Upper lobe of left lung (tissue), 6 donors: ENCODE measurements at places on chromosomes 3 and 15. TPM values are rescaled to one million over a fixed set of nuclear protein-coding genes. Genes with fewer than 3 reads are reported as not detected.

- H3K27me3 ChIP-seq = no peaks in the 10 kb centered on the region
- H3K4me3 ChIP-seq = no peak overlapping the region
- H3K36me3 ChIP-seq = no peaks in the 10 kb centered on the region
- no peak overlapping the region for H3K27ac ChIP-seq
These were observed 224.2 kb downstream of the CNTN3 start for GRCh38 chr3:74390121-74390877.

DNA sequence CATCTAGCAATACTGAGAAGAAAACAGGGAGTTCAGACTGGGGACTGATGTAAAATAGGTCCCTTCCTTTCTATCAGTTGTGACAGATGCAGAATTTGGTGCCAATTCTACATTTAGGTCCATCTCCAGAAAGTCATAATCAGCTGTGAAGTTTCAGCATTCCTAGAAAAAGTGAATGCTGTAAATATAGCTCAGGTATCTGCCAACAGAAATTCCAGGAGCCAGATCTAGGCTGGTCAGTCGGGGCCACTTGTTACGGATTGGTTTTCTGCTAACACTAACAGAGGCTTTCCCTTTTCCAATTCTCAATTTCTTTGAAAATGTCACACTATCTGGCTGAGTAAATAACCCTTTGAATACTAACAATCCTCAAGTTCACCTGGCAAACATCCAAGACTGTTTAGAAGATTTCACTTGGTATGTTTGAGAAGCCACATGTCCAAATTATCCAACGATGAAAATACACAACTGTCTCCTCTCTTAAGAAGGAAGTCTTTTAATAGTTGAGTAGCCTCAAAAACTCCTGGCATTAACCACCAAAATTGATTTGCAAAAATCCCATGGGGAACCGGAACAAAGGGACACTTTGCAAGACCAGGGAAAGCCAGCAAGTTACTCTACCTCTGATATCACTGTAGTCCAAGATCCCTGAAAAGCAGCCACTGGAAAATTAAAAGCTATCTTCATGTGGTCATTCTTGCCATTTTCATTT, 222.3 kb downstream of the ZMAT3 start:
- H3K27ac ChIP-seq = no peak overlapping the region
- no peaks in the 10 kb centered on the region for H3K27me3 ChIP-seq
- DNase-seq = no peak
- H3K36me3 ChIP-seq = no peaks in the 10 kb centered on the region
- H3K4me3 ChIP-seq = no peak overlapping the region

DNA sequence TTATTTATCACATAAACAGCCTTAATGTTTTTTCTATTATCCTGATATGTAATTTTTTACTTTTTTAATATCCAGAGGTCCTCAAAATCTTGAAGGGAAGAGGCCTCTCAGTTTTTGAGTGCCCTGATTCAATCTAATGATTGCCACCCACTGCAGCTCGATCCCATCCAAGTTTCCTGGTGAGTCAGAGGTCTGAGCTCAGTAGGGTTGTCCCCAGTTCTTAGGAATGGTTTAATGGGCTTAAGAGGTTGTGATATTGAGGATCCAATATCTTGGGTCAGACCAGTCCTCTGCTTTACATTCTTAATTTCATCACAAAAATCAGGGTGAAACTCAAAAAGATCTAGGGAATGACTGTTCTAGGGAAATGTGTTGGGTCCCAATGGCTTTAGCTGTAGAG, 238.5 kb downstream of the NSUN3 start:
- H3K27me3 ChIP-seq = no peaks in the 10 kb centered on the region
- H3K36me3 ChIP-seq = no peaks in the 10 kb centered on the region
- no peak for DNase-seq
- H3K4me1 ChIP-seq = no peaks in the 10 kb centered on the region
- no peak overlapping the region for H3K27ac ChIP-seq

GRCh38 chr15:65156692-65157091, 23.1 kb upstream of the PDCD7 start:
- no peaks in the 10 kb centered on the region for H3K27me3 ChIP-seq
- DNase-seq = no peak
- no peak overlapping the region for H3K27ac ChIP-seq
- H3K4me1 ChIP-seq = no peaks in the 10 kb centered on the region
- H3K36me3 ChIP-seq = peaks cover 75% of the 10 kb centered on the region
- H3K4me3 ChIP-seq = no peak overlapping the region

DNA sequence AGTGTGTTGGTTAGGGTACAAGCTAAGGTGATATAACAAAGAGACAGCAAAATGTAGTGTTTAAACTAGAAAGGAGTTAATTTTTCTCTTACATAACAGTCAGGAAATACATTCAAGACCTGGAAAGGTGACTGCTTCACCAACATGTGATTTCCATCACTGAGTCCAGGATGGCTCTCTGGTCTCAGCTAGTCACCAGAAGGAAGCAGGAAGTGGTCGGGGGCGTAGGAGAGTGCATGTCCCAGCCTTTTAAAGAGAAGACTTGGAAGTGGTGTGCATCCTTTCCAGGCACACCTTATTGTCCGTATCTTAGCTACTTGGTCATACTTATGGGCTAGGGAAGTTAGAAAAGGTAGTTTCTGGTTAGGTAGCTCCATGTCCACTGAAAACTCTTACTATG, 11.1 kb upstream of the UBE2Q2 start:
- no peaks in the 10 kb centered on the region for H3K27me3 ChIP-seq
- H3K36me3 ChIP-seq = no peaks in the 10 kb centered on the region
- no peak overlapping the region for H3K27ac ChIP-seq
- H3K4me3 ChIP-seq = no peak overlapping the region
- H3K4me1 ChIP-seq = no peaks in the 10 kb centered on the region

DNA sequence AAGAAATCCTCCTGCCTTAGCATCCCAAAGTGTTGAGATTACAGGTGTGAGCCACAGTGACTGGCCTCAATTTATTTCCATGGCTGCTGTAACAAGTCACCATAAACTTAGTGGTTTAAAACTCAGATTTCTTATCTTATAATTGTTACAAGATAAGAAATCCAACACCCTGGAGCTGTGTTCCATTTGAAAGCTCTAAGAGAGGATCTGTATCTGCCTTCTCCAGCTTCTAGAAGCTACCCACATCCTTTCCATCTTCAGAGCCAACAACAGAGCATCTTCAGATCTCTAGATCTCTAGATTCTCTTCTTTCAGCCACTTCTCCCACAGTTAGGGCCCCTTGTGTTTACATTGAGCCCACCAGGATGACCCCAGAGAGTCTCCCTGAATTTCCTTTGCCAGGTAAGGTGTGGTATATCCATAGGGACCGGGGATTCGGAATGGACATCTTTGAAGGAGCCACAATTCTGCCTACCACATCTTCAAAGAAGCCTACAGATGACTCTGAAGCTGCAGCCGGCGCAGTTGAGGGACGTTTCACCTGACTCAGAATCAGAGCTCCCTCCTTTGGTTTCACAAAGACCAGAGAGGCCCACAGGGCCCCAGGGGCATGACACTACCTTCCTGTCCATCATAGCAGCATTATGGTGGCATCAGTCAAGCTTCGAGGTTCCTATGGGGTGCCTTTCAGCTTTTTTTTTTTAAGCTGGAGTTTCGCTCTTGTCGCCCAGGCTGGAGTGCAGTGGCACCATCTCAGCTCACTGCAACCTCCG, 87.0 kb upstream of the IGF1R start:
- no peaks in the 10 kb centered on the region for H3K4me1 ChIP-seq
- no peak overlapping the region for H3K4me3 ChIP-seq
- H3K36me3 ChIP-seq = no peaks in the 10 kb centered on the region
- H3K27ac ChIP-seq = no peak overlapping the region

DNA sequence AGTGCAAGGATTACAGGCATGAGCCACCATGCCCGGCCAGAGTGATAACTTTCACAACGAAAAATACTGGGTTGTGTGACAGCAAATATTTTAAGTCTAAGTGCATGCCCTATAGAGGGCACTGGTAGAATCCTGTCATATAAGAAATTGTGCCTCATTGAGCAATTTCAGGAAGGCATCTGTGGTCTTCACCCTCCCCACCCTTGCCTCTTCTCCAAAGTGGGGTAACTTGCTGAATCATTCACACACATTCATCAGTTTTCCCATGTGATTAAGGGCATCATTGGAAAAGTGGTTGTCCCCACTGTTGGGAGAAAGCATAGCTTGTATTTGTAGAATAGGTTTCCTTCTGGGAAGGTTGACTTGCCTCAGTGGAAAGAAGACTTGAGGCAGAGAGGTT, 9.2 kb downstream of the MITF start:
- peaks cover 23% of the 10 kb centered on the region for H3K4me1 ChIP-seq
- DNase-seq = no peak
- H3K36me3 ChIP-seq = no peaks in the 10 kb centered on the region
- H3K27me3 ChIP-seq = no peaks in the 10 kb centered on the region
- peak overlapping the region; percentile 5 for H3K27ac ChIP-seq

The ERICH6 gene
- 2.1 TPM for total RNA-seq

- H3K4me1 ChIP-seq = no peaks in the 10 kb centered on the region
- no peaks in the 10 kb centered on the region for H3K27me3 ChIP-seq
- no peaks in the 10 kb centered on the region for H3K36me3 ChIP-seq
- H3K27ac ChIP-seq = no peak overlapping the region
- no peak overlapping the region for H3K4me3 ChIP-seq
- no peak for DNase-seq
These were observed 83.9 kb upstream of the ARL6 start for GRCh38 chr3:97680696-97681095.

The NOX5 gene
- 0.77 TPM for total RNA-seq

The GABRR3 gene
- total RNA-seq = not detected

The PRR23E gene
- total RNA-seq = not detected

DNA sequence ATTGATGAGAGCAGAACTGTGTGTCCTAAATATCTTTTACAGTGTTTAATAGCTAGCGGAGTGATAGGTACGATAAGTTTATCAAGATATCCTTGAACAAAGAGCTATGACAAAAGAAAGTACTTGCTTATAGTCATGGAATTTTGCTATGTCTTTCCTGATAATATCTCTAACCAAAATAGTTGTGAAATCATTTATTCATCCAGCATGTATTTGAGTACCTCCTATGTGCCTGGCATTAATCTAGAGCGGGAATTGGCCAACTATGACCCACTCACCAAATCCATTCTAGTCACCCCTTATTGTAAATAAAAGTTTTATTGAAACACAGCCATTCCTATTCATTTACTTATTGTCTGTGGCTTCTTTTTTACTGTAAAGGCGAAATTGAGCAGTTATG, 46.6 kb downstream of the ZFAND6 start:
- H3K27ac ChIP-seq = no peak overlapping the region
- peaks cover 19% of the 10 kb centered on the region for H3K4me1 ChIP-seq
- DNase-seq = no peak
- no peaks in the 10 kb centered on the region for H3K27me3 ChIP-seq

- no peaks in the 10 kb centered on the region for H3K27me3 ChIP-seq
- no peak for DNase-seq
- H3K4me3 ChIP-seq = no peak overlapping the region
- no peaks in the 10 kb centered on the region for H3K36me3 ChIP-seq
- no peaks in the 10 kb centered on the region for H3K4me1 ChIP-seq
These were observed 69.3 kb upstream of the RGMA start for GRCh38 chr15:93158097-93158900.

- no peak overlapping the region for H3K4me3 ChIP-seq
- no peak overlapping the region for H3K27ac ChIP-seq
- H3K27me3 ChIP-seq = no peaks in the 10 kb centered on the region
- no peaks in the 10 kb centered on the region for H3K36me3 ChIP-seq
These were observed 38.1 kb upstream of the XIRP1 start for GRCh38 chr3:39230453-39230852.

DNA sequence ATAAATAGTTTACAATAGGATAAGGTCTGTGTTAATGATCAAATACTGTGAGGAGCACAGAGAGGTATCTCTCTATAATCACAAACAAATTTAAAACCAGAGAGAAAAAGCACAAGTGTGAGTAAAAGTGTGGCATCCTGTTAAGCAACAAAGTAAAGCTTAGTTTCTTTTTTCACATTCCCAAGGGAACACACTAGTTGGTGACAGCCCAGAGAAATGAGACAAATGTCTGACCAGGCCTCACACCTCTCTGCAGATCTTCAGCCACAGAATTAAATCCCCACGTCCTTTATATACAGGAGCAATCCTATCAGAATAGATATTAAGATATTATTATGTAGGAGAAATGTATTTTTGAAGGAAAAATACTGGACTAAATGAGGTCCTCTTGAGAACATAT, 2.7 kb downstream of the FBN1 start:
- H3K4me3 ChIP-seq = peak overlapping the region; percentile 58
- peaks cover 16% of the 10 kb centered on the region for H3K4me1 ChIP-seq
- no peak overlapping the region for H3K27ac ChIP-seq
- DNase-seq = no peak
- H3K36me3 ChIP-seq = no peaks in the 10 kb centered on the region
- H3K27me3 ChIP-seq = peaks cover 15% of the 10 kb centered on the region

- H3K27ac ChIP-seq = no peak overlapping the region
- no peaks in the 10 kb centered on the region for H3K36me3 ChIP-seq
- H3K4me1 ChIP-seq = peaks cover 17% of the 10 kb centered on the region
- H3K27me3 ChIP-seq = no peaks in the 10 kb centered on the region
These were observed 772 bp downstream of the FAM81A start for GRCh38 chr15:59438625-59439290.

- H3K27me3 ChIP-seq = no peaks in the 10 kb centered on the region
- no peak overlapping the region for H3K4me3 ChIP-seq
- no peak for DNase-seq
- no peaks in the 10 kb centered on the region for H3K4me1 ChIP-seq
- H3K27ac ChIP-seq = no peak overlapping the region
- H3K36me3 ChIP-seq = no peaks in the 10 kb centered on the region
These were observed 139.7 kb downstream of the CD47 start for GRCh38 chr3:107951126-107951525.

The UBXN7 gene
- total RNA-seq = 29.2 TPM

- H3K36me3 ChIP-seq = peaks cover 4% of the 10 kb centered on the region
- H3K27me3 ChIP-seq = no peaks in the 10 kb centered on the region
- DNase-seq = no peak
- H3K27ac ChIP-seq = no peak overlapping the region
These were observed 72.8 kb downstream of the GALK2 start for GRCh38 chr15:49242820-49243219.

- no peak overlapping the region for H3K4me3 ChIP-seq
- H3K36me3 ChIP-seq = no peaks in the 10 kb centered on the region
- H3K4me1 ChIP-seq = no peaks in the 10 kb centered on the region
- no peaks in the 10 kb centered on the region for H3K27me3 ChIP-seq
- no peak overlapping the region for H3K27ac ChIP-seq
These were observed 166.7 kb downstream of the STT3B start for GRCh38 chr3:31699309-31699953.

The CLDN11 gene
- 6.0 TPM for total RNA-seq

The PCNP gene
- total RNA-seq = 71.4 TPM

The AP3S2 gene
- 46.1 TPM for total RNA-seq

GRCh38 chr3:128080323-128081080, 28.3 kb downstream of the SEC61A1 start:
- H3K27ac ChIP-seq = no peak overlapping the region
- H3K36me3 ChIP-seq = no peaks in the 10 kb centered on the region
- H3K4me1 ChIP-seq = peaks cover 22% of the 10 kb centered on the region
- H3K4me3 ChIP-seq = no peak overlapping the region
- no peak for DNase-seq
- H3K27me3 ChIP-seq = no peaks in the 10 kb centered on the region

The DNAJC13 gene
- 29.1 TPM for total RNA-seq

DNA sequence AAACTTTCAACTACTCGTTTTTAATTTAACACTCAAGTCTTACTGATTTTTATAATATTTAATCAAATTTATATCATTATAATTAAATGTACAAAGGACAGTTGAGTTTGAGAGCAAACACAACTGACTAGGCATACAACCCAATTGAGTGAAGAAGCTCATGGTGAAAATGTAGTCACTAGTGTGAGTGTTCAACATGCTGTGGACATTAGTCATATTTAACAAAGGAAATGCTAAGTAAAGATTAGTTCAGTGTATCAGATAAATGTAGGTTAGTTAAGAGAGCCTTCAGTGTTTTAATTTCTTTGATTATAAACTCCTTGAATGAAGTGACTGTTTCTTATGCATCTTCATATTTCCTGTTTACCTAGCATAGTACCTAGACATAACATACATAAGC, 444.2 kb upstream of the GOLIM4 start:
- H3K4me1 ChIP-seq = no peaks in the 10 kb centered on the region
- no peaks in the 10 kb centered on the region for H3K36me3 ChIP-seq
- H3K27me3 ChIP-seq = no peaks in the 10 kb centered on the region
- H3K4me3 ChIP-seq = no peak overlapping the region
- H3K27ac ChIP-seq = no peak overlapping the region
